Stimulated activated CD8-positive, alpha-beta memory T cell treated with anti-CD3 and anti-CD28 coated beads, Interleukin-7, amount 100 ng/mL, for 48 hours (primary cell): ENCODE measurements at places on chromosomes 5 and 9.

DNA sequence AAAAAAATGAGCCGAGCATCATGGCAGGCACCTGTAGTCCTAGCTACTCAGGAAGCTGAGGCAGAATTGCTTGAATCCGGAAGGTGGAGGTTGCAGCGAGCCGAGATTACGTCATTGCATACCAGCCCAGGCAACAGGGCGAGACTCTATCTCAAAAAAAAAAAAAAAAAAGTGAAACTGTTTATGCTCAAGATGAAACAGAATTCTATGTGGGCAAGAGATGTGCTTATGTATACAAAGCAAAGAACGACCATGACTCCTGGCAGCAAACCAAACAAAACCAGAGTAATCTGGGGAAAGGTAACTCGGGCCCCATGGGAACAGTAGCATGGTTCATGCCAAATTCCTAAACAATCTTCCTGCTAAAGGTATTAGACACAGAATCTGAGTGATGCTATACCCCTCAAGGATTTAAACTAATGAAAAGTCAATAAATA is 32.6 kb upstream of the PLAC8L1 start:
- DNase-seq, result no peak

DNA sequence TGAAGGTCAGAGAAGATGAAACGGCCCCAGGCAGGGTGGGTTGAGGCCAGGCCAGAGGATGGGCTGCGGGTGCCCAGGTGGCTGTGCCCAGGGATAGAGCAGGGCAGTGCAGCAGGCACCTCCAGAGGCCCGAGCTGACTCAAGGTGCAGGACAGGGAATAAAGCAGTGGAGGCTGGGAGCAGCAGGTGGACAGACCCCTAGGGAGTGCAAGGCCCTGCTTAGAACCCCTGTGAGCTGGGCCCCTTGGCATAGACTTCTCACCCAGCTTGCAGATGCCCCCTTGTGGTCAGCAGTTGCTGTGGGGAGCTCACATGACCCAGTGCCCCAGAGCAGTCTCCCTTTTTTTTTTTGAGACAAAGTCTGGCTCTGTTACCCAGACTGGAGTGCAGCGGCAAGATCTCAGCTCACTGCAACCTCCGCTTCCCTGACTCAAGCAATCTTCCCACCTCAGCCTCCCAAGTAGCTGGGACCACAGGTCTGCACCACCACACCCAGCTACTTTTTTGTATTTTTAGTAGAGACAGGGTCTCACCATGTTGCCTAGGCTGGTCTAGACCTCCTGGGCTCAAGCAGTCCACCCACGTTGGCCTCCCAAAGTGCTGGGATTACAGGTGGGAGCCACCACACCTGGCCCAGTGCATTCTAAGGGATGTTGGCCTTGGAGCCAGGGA is 118.8 kb downstream of the WNK2 start:
- peak; percentile 24 for DNase-seq

- DNase-seq, result no peak
Observed at GRCh38 chr5:127186657-127187056, 103.9 kb upstream of the MEGF10 start.

GRCh38 chr9:68560071-68560844 is 19.6 kb upstream of the TMEM252 start:
- DNase-seq, result peak; percentile 38

DNA sequence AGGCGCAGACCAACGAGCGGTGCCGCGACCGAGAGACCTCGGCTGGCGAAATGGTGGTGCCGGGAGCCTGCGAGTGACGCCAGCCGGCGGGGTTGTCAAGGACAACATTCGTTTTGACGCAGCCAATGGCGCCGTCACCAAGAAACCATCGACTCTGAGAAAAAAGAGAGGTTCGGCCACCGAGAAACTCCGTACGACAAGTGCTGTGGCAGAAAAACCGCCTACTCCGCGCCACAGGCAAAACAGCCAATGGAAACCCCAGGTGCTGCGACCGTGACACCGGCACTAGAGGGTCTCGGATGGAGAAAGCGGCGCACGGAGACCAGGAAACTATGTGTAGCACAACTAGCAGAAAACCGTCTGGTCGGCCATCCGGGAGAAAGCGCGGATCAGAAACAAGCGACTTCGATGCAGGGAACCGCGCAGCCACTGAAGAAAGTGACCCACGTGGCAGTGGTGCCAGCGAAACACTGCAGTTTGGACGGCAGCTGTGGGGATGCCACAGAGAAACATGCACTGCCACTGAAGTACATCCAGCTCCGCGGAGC is 88.8 kb downstream of the ANXA2R start:
- DNase-seq, result peak; percentile 75

DNA sequence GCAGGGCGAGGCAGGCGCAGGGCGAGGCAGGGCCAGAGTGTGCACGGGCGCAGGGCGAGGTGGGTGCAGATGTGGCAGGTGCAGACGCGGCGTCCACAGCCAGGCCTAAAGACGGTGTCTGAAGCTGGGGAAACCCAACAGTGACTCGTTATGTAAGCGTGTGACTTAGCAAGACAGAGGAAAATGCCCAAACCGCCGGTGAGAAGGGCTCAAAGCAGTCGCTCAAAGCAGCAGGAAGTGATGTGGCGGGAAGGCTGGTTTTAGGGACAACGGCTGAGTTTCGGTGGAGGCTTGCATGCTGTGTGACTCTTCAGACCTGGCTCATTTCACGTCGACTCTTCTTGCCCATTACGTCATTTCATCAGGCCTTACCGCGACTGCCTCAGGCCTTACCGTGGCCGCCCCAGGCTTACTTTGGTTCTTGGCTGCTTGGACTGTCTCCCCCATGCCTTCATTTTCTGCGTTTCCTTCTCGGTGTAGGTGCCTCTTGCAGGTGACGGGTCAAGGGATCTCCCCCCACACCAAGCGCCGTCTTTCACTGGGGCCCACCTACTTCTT is 50.5 kb upstream of the EXOC3 start:
- DNase-seq, result peak; percentile 94

GRCh38 chr9:98323831-98324135 is 68.3 kb upstream of the TBC1D2 start:
- DNase-seq, result no peak

DNA sequence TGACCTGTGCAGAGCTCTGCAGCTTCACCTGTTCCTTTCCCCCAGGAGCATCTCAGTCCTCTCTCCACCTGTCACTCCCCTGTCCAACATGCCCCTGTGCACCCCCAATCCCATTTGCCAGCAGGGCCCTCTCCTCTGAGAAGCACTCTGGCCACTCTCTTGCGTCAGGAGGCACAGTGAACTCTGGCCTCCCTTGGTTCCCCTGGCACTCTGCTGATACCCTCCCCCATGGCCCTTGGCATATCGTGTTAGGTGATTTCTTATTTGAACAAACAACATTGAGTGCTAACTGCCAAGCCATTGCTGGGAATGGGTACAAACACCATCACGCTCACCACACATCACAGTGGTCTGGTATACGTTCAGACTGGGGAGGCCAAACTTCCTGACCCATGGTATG is 20.9 kb upstream of the TNIP1 start:
- no peak for DNase-seq

GRCh38 chr5:179194201-179194910 is 134.2 kb downstream of the ZNF354C start:
- DNase-seq, result no peak

- DNase-seq, result no peak
Observed at GRCh38 chr5:78187172-78187571, 107.3 kb downstream of the AP3B1 start.

DNA sequence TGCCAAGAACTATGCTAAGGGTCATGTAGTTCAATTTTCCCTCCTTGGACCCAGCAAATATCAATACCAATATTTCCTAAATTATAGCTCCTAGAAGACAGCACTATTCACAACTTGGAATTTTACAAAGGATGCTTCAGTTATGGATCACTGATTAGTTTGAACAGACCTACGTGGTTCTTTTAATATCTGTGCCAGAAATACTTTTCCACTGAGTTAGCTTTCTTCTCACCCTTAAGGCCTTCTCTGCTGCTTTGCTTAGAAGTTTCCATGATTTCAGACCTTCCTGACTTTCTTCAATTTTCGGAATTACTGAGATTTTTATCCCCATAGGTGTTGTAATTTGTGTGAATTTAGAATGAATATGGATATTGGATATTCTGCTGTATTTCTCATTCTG is 380.4 kb downstream of the PSAT1 start:
- DNase-seq, result no peak

DNA sequence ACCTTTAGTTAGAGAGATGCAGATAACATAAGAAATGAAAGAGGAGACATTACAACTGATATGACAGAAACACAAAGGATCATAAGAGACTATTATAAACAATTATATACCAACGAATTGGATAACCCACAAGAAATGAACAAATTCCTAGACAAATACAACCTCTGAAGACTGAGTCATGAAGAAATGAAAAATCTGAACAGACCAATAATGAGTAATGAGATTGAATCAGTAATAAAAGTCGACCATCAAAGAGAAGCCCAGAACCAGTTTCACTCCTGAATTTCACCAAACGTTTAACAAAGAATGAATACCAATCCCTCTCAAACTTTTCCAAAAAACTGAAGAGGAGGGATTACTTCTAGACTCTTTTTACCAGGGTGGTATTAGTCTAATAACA is 50.5 kb upstream of the PCAT7 start:
- no peak for DNase-seq

- no peak for DNase-seq
Observed at GRCh38 chr9:34396276-34397214, 19.8 kb upstream of the MYORG start.

- DNase-seq, result no peak
Observed at GRCh38 chr5:160427607-160428006, 6.0 kb downstream of the PTTG1 start.

DNA sequence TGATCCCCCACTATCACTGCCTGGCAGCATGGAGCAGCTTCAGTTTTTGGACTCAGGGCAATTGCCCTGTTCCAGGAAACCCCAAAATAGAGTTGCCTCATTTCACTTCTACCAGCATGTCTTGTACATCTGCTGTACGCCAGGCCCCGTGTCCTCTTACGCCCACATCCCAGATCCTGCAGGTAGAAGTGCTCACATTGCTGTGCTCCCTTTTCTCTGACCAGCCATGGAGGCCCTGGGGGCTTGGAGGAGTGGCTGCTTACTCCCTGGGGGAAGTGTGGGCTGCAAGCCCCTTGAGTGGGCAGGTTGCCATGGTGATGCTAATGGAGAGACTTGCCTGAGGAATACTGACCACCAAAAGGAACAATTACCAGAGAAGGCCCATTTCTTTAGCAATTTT is 55.6 kb upstream of the KCNIP1 start:
- no peak for DNase-seq

- DNase-seq, result no peak
Observed at GRCh38 chr9:115596746-115597080, 478.8 kb upstream of the TNC start.

DNA sequence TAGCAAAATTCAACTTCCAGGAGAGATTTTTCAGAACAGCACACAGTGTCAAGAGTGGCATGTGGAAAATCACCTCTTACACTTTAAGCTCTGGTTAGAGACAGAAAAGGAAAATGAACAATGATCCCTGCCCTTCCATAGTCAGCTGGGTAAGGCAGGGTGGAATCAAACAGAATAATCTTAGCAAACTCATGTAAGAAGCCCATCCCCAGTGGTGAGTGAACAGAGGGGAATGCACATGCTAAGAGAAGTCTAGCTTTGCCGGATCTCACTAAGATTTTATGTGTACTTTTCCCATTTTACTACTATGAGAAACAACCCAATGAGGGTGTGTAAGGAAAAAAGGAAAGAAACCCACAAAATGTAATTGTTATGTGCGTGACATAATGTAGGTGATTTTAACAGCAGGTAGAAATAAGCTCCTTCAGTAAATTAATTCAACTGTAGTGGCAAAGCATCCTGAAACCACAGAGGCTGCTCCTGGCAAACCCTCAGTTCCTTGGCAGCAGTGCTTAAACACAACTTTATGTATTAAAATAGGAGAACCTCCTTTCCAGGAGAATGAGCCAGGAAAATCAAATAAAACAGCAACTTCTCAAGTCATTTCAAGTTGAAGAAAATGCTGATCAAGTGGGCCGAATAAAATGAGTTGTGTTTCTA is 366.0 kb upstream of the TRPC7 start:
- DNase-seq, result no peak

DNA sequence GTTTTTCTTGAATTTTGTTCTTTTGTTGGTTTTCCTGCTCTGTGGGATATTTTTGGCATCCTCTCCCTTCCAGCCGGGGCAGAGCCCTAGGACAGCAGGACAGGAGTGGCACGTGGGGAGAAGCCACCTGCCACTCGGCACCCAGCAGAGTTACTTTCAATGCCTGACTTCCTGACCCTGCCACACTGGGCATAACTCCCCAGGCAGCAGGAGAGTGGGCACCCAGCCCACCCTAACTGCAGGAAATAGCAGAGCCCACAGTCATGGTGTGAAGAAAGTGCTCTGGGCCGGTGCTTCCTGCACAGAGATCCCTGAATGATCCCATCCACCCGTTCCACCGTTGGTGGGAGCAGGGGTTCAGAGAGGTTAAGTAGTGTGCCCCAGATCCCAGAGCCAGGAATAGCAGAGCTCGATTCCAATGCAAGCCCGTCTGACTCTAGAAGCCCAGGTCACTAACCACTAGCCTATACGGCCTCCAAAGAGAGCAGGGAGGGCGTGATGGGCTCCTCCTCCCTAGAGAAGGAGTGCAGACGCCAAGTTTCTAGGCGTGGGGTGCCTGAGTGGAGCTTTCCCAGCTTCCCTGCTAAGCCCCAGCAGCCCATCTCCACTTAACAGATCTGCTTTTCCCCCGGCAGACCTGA is 8.1 kb upstream of the NUP214 start:
- no peak for DNase-seq

GRCh38 chr9:82126256-82126655 is 137.7 kb downstream of the SPATA31D1 start:
- no peak for DNase-seq

DNA sequence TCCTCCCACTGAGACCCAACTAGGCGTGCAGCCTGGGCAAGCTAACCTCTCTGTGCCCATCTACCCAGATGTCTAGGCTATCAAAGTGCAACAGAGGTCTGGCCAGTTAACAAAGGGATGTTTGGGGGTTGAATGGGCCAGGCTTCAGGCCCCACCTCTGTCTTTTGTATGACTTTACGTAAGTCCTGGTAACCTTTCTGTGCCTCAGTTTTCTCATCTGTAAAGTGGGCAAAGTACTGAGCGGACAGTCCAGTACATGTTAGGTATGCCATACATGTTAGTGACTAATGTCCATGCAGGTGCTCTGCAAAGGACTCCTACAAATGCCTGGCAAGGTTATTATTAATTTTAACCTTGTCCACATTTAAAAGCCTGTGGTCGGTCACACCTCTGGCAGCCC is 14.0 kb downstream of the NR5A1 start:
- DNase-seq, result no peak

DNA sequence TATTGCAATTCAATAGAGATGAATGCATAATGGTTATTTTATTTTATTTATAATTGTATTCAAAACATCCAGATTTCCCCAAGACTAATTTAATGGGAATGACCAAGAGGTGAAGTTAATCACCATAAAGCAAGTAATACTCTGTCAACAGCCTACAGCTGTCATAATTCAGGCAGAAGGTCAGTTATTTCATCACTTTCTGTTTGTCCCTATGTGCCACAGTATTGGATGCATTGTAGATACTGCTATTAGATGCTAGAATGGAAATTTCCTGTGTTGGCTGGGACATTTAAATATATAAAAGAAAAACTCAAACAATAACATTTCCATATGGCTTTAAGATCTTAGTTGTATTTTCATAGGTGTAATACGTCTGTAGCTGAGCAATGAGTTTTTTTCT is 56.7 kb upstream of the MINAR2 start:
- DNase-seq, result no peak

- DNase-seq, result no peak
Observed at GRCh38 chr5:90901261-90901660, 342.7 kb downstream of the ADGRV1 start.
